ENCODE measurements at places on chromosomes 4 and X.

DNA sequence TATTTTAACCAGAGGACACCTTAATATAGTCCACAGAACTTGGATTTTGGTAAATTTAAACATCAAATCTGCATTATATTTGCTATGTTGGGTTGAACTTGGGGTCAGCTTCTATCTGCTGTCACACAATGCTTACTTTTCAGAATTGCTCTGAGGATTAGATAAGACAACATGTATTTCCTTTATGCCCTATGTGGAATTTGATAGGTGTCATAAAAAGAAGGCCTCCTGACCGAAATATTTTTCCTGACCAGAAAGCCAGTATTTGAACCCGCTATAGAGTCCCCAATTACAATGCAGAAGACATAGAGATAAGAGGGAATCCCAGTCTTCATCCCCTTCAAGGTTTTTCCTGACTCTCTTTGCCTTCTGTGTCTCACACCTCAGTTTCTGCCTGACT, 4.1 kb downstream of the MTTP start:
- DNase-seq = no peak

DNA sequence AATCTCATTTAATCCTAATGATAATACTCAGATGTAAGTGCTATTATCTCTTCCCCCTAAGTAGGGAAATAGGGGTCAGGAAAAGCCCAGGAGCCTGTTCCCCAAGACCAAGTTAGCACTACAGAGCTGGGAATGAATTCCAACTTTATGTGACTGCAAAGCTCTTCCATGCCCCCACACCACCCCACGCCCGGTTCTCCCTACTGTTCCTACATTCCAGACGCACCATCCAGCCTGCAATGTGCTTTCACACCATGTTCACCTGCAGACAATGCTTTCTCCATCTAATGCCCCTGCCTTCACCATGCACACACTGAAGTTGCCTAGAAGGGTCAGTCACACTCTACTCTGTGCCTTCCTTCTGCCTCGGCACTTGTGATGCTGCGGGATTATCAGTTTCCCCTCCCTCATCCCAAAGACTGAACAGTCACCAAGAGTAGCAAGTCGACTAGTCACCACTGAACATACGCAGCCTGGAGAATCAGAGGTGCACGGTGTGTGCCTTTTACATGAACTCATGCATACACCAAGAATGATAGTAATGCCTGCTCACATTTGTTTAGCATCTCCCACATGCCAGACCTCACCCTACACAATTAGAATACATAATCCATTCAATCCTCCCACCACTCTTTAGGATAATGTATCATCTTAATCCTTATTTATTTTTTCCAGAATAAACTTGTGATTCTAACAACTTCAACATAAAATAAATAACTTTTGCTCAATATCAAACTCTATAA, 14.2 kb downstream of the SORBS2 start:
- DNase-seq = no peak

DNA sequence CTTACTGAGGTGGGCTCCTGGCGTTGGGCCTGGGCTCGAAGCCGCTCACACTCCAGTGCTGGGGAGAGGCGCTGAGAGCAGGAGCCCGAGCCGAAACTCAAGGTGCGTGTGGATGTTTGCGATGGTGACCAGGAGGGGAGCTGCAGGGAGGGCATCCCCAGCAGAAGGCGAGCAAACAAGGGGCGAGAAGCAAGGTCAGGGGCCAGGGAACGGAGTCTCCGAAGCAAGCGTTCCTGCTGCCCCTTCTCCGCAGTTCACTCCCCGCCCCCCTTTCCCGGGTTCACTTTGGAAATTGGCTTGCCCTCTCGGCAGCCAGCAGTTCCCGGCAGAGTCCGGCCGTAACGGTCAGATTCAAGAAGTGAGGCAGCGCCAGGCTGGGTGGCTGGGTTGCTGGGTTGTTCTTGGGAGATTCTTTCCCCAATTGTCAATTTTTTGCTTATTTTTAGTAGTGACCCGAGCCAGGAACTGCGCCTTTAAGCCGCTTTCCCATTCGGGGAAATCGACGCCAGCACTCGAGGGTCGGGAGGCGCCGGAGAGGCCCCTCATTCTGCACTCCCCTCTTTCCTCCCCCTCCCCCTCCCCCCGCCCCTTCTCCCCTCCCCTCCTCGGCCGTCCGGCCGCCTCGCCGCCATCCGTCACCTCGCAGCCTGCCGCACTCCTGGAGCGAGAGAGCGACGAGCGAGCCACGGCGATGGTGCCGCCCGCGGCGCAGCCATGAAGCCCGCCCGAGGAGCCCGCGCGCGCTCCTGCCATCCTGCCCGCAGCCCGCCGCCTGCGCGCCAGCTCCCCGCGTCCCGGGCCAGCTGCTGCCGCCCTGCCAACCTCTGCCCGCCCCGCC, at the start of gene FRMPD3:
Gene FRMPD3, plus strand, starts transcription at position 655 of the 838 bp plus-strand sequence. CDS start 76,937 bp downstream, outside the sequence.
- DNase-seq = no peak

DNA sequence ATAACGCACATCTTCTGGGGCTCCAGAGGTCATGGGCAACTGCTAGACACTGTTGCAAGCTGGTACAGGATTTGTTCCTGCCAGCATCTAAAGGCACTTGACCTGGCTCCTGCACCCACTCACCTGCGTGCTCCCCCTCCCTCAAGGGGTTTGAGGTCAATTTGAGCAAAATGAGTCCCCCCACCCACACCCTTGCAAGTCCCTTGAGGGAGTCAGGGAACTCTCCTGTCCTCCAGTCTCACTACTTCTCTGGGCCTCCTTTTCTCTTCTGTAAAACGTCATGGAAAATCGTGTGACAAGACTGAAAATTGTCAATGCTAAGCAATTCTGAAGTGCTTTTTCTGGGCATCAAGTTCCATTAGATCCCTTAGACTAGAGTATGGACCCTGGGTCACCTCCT, 39.9 kb upstream of the PGK1 start:
- DNase-seq = no peak

Data from activated CD4-positive, CD25-positive, alpha-beta regulatory T cell treated with anti-CD3 and anti-CD28 coated beads, Interleukin-2, amount 50 U/mL, for 16 hours (primary cell).